ENCODE measurements at places on chromosomes 5 and 9.

DNA sequence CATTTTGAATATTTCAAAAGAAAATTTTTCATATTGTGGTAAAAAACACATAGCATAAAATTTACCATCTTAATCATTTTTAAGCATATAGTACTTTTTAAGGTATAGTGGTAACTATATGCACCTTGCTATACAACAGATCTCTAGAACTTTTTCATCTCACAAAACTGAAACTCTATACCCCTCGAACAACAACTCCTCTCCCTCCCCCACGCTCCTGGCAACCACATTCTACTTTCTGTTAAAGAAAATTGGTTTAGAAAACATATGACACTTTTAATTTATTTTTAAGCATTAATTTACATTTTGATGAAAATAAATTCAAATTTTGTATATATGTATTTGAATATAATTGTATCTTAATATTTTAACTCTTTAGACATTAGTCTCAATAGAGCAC, 147.2 kb upstream of the EFNA5 start:
- no peak for DNase-seq

DNA sequence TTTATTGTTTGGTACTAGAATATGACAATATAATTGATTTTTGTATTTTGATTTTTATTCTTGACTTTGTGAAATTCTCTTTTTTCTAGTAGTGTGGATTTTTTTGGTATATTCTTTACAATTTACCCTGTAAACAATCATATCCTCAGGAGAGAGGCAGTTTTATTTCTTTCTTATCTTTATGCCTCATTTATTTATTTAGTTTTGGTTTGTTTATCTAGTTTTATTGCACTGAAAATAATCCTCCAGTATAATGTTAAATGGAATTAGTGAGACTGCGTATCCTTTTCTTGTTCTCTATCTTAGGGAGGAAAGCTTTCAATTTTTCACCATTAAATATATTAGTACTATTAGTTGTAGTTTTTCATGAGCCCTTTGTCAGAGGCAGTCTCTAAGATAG, 109.4 kb downstream of the MACROH2A1 start:
- no peak for DNase-seq

GRCh38 chr5:99378443-99378842, 449.6 kb upstream of the CHD1 start:
- DNase-seq, result no peak

- DNase-seq, result no peak
Observed at GRCh38 chr9:112849363-112849922, 41.2 kb downstream of the SLC46A2 start.

GRCh38 chr9:114180696-114181606, 25.6 kb downstream of the COL27A1 start:
- no peak for DNase-seq

DNA sequence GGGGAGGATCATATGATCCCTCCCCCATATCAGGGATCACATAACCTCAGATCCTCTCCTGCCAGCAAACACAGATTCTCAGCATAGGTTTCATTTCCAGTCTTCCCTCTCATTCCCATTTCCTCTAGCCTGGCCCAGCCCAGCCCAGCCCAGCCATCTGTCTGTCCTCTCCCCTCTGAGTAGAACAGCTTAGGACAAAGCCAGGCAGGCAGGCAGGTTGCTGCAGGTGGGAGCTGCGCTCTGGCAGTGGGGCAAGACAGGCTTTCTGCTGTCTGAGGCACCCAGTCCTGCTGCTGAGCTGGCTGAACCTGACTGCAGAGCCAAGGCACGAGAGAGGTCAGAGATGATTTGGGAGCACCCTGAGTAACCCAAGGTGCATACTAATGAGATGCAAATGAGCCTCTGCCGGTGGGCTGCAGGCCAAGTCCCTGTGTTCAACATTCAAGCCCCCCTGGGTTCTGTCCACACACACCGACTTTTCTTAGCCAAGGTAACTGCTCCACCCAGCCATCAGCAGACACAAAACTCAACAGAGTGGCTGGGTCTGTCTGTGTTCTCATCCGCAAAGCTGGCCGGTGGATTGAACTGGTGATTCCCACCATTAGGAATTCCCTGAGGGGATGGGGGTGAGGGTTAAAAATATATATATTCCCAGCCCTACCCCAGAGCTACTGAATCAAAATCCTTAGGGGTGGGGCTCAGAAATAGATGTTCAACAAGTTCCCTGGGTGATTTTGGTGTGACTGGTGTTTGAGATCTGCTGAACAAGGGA, 9.1 kb downstream of the FAT2 start:
- no peak for DNase-seq

- DNase-seq, result no peak
Observed at GRCh38 chr9:73091909-73092308, 59.8 kb upstream of the ANXA1 start.

DNA sequence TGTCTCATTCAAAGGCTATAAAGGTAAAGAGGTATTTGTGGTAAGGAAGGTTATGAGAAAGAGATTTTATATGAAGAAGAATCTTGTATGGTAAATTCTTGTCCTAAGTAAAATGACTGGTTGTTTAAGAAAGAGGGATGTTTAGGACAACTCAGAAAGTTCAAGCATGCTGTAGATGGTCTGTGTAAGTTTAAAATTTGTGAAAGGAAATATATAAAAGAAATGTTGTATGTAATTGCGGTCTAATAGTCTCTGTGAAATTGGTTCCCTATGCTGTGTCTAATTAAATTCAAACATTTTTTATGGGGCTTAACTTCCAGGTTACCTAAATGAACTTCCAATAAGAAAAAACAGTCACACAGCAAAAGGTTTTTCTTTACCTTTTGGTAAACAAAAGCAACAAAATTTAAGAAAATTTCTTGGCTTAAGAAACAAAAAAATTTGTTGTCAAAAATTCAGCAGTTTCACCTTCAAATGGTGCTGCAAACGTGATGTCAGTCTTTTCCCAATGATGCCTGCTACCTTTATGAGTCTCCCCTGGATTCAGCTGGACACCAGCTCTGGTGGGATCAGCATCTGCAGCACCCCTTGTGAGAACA, 83.0 kb upstream of the FCN1 start:
- no peak for DNase-seq

DNA sequence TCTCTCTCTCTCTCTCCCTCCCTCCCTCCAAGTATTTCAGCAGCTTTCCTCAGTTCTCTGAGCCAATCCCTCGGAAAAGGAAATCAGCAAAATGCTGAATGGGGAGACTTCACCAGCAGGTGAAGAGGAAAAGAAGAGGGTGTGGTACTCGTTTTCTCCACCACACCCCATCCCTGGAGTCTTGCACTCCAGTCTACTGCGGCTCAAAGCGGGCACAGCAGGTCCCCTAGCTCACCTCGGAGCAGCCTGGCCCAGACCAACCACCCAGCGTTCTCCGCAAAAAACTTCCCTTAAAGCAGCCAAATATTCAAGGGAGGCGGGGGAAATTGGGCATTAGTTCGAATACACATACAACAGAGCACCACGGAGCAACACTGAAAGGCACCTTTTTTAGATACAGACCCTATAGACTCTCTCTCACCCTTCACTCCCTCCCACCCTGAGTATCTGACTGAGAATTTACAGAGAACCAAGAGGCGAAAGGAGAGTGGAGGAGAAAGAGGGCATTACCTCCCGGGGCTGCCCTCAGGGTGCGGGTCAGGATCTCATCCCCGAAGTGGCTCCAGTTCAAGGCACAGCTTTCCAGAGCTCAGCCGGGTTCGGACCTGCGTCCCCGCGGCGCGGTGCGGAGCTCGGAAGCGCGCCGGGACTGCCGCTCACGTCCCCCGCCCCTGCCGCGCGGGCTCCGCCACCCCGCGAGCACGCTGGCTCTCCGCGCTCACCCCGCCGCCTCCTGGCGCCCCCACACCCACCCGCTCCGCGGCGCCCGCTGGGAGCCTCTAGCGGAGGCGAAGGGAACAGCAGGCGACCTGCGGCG, 1638.5 kb upstream of the C9orf72 start:
- peak; percentile 69 for DNase-seq

DNA sequence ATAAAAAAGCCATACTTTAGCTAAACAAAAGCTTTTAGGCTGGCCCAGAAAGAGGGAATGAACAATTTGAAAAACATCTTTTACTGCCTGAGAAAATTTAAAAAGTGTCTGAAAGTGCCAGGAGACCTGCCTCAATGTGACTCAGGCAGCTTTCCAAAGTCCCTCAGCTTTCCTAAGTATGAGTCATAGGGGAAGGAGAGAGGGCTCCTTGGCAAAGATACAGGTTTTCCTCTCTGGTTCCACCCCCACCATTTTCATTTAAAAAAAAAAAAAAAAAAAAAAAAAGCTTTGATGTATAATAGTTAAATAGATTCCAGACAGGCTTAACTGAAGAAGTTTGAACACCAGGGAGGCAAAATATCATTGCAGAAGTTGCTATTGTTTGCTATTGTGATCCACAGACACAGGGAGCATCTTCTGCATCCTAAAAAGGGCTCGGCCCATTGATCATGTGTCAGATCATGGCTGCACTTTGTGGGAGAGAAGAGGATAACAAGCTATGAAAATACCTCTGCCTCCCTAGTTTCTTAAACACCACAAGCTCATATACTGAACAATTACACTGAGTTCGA, 71.5 kb downstream of the MRPS27 start:
- peak; percentile 29 for DNase-seq

DNA sequence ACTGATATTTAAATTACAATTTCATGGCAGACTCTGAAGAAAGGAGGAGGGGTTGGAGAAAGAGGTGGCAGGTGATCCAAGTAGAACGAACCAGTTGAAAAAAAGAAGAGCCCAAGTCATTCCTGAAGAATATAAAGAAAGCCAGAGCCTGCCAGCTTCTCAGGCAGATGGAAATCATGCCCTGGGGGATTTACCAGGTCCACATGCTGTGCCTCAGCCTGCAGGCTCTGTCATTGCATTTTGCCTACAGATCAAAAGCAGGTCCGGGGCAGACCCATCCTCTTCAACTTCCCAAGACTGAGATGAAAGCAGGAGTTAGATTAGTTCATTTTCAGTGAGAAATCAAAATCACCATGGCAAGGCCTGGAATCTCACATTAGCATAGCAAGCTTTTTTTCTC, 48.5 kb downstream of the GDNF start:
- no peak for DNase-seq

DNA sequence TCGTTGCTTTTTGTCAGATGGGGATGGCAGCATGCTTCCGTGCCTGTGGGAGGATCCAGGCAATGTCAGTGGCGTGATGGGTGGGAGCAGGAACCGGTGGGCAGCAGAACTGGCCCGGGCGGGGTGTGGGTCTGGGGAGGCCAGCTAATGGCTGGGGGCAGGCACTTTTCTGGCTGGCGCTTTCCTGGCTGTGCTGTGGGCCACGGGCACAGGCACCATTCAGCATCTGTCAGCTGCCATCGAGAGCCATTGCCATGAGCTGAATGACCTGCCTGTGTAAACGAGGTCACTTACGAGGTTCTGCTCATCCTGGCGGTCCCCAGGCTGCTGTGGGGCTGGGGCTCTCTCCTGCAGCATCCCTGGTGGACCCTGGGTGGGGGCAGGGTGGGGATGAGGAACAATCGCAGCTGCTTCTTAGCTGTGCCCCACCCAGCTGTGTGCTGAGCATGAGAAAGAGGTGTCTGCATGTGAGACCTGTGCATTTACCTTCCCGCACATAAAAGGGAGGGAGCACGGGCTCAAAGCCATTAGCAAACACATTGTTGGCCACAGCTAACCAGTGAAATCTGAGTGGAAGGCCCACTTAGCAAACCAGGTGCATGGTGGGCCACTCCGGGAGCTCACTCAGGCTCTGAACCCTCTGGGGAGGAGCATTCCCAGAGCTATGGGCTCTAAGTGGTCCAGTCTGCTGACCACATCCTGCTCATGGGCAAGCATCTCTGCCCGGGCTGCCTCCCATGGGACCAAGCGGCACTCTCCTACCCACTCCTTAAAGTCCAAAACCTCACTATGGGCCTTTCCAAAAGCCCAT, 41.3 kb upstream of the OLFM1 start:
- no peak for DNase-seq

DNA sequence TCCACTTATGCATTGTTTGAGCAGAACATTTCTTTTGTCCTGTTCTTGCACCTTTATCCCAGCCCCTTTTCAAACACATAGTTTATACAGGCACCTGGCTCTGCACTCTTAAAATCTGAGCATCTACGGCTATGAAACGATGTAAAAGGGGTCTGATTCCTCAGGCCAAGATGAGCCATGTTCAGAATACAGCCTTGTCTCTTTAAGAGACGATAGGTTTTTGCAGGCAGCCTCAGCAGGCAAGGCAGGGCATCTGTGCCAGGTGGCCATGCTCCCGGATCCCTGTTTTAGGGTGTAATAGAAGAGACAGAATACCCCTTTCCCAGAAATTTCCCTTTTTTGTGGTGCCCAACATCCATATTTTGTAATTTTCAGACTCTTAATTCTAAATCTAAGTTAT, 89.1 kb upstream of the NFIB start:
- DNase-seq, result no peak

DNA sequence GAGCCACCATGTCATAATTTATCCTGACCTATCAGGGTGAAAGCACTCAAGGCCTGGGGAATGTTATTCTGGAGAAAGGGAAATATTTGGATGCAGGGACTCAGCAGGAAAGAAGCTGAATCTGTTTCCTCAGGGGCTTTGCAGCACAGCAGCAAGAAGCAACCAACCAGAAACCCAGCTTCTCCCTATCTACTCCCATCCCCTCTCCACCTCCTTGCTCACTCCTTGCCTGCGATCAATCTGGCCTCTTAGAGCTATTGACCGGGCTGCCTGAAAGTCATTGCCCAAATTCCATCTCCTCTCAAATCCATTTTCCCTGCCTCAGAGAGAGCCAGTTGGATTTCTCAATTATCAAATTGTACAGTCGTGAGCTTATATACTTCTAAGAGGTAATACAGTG, 542.0 kb upstream of the TRPC7 start:
- no peak for DNase-seq

DNA sequence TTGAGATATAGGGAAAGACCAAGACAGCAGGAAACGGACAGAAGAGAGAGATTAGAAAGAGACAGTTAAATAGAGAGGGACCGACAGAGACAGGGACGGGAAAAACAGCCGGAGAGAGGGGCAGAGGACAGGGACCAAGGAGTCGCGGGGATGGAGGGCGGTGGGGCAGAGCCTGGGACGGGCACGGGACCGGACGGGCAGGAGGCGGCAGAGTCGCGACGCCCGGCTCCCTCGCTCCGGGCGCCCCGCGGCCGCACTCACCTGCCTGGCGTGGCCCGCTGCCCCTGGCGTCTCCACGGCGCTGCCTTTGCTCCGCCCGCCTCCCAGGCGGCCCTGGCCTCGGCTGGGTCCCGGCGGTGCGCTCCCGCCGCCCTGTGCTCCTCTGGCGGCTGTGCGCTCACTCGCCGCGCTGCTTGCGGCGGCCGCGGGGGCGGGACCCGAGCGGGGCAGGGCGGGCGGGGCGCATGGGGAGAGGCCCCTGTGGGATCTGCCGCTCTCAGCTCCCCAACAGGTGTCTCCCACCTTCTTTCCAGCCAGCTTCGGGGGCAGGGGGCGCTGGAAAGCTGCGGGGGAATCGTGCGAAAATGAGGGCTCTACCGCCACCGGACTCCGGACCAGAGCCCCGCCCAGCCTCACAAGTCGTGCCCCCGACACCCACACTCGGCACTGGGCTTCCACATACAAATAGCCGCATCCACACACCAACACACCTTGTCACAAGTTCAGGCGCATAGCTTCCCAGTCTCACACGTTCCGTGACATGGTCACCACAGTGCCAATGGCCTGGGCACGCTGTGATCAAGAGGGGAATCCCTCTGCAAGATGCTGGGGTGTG, at the start of gene ARID3C:
TSS of gene ARID3C (minus strand) at position 411 of the 835 bp plus-strand sequence. CDS start 1,052 bp downstream, outside the sequence.
- peak; percentile 58 for DNase-seq

Measured in HEK293T (cell line).